ENCODE measurements at places on chromosomes 2 and 18. TPM values are rescaled to one million over a fixed set of nuclear protein-coding genes. Genes with fewer than 3 reads are reported as not detected.
A peak's percentile ranks its signal among the peaks of the same experiment; 100 is the strongest.

DNA sequence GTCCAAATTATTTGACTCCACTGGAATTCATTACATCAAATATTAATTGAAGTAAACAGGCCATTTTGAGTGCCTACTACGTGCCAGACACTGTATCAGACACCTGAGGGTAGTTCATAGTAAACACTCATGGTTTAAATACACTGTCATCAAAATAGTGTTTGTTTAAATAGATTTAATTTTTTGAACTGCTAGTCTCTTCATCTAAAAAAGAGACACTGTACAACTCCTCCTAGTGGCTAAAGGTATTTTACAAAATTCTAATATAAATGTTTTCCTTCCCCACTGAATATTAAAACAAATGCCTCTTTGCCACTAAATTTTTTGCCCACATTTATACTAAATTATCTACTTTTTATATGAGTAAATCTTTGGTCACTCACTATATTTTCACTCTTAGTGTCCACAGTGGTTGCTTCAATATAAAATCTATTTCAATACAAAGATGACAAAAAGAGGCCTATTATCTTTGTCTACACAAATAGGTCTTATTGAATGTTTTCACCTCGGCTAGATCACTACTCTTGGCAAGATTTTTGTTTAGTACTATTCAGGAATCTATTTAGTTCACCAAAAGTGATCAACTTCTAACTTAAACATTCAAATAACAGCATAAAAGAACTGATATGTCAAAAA, 122.1 kb downstream of the TMEM247 start:
- H3K36me3 ChIP-seq = no peaks in the 10 kb centered on the region
- no peaks in the 10 kb centered on the region for H3K27me3 ChIP-seq
- no peaks in the 10 kb centered on the region for H3K4me1 ChIP-seq
- no peak for DNase-seq

GRCh38 chr2:194514281-194514680, 1142.7 kb upstream of the SLC39A10 start:
- DNase-seq = no peak
- H3K27ac ChIP-seq = no peak overlapping the region
- no peaks in the 10 kb centered on the region for H3K4me1 ChIP-seq

DNA sequence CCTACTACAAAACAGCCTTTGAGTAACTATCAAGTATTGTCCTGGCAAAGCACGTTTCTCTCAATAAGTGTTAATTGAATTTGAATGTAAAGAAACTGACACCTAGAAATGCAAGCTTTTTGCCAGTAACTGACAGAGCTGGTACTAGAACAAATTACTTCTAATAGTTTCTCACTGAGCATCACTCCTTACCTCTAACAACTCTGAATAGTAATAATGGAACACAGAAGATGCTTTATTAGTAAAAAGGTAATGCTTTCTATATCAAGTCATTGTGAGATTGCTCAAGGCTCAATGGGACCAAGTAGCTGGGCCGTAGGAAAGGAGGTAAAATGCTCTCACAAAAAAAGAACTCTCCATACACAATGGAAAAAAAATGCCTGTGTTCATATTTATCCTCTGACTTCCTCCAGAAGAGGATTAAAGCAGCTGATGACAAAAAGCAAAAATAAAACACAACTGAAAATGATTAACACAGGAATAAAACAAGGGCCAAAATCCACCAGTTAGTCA, 11.8 kb downstream of the RASGRP3 start:
- H3K36me3 ChIP-seq = no peaks in the 10 kb centered on the region
- H3K27me3 ChIP-seq = no peaks in the 10 kb centered on the region
- no peak overlapping the region for H3K4me3 ChIP-seq

- DNase-seq = no peak
- H3K4me3 ChIP-seq = no peak overlapping the region
- H3K27me3 ChIP-seq = no peaks in the 10 kb centered on the region
- no peaks in the 10 kb centered on the region for H3K36me3 ChIP-seq
- H3K4me1 ChIP-seq = peaks cover 9% of the 10 kb centered on the region
- no peak overlapping the region for H3K27ac ChIP-seq
Measured at GRCh38 chr18:3234457-3234856, 13.1 kb upstream of the MYL12A start.

- peaks cover 10% of the 10 kb centered on the region for H3K4me1 ChIP-seq
- H3K36me3 ChIP-seq = no peaks in the 10 kb centered on the region
- no peak overlapping the region for H3K4me3 ChIP-seq
- DNase-seq = no peak
- H3K27me3 ChIP-seq = no peaks in the 10 kb centered on the region
Measured at GRCh38 chr2:189633392-189633811, 27.9 kb upstream of the ASNSD1 start.

- H3K27me3 ChIP-seq = no peaks in the 10 kb centered on the region
- H3K4me3 ChIP-seq = no peak overlapping the region
- DNase-seq = no peak
- no peak overlapping the region for H3K27ac ChIP-seq
Measured at GRCh38 chr2:177419274-177419673, 26.7 kb downstream of the AGPS start.

GRCh38 chr2:11128243-11128951, 26.9 kb upstream of the SLC66A3 start:
- H3K27ac ChIP-seq = no peak overlapping the region
- H3K36me3 ChIP-seq = no peaks in the 10 kb centered on the region
- no peak overlapping the region for H3K4me3 ChIP-seq
- H3K27me3 ChIP-seq = no peaks in the 10 kb centered on the region

- no peak for DNase-seq
- no peaks in the 10 kb centered on the region for H3K36me3 ChIP-seq
- no peak overlapping the region for H3K4me3 ChIP-seq
- H3K27ac ChIP-seq = no peak overlapping the region
- H3K27me3 ChIP-seq = no peaks in the 10 kb centered on the region
- no peaks in the 10 kb centered on the region for H3K4me1 ChIP-seq
Measured at GRCh38 chr2:136818839-136819238, 53.5 kb downstream of the THSD7B start.

DNA sequence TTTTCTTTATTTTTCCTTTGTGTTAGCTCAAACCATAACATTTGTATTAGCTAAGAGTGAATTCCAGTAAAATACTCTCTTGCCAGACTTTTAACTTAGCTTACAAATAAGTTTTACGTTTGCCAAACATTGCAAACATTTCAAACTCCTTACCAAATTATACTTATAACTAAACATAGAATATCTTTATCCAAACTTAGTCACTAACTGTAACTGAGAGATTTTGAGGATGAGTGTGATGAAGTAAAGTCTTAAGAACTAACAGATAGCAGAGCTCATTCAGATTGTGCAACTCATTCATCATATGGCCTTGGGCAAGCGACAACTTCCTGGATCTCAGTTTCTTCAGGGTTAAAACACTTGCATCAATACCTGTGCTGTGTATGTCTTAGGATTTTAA, 533.7 kb downstream of the TDRD15 start:
- H3K27me3 ChIP-seq = no peaks in the 10 kb centered on the region
- H3K4me1 ChIP-seq = no peaks in the 10 kb centered on the region
- H3K36me3 ChIP-seq = no peaks in the 10 kb centered on the region

GRCh38 chr2:170409164-170409535, 231.2 kb downstream of the MYO3B start:
- H3K4me1 ChIP-seq = peaks cover 10% of the 10 kb centered on the region
- H3K36me3 ChIP-seq = no peaks in the 10 kb centered on the region
- no peaks in the 10 kb centered on the region for H3K27me3 ChIP-seq
- peak; percentile 0 for DNase-seq
- no peak overlapping the region for H3K27ac ChIP-seq

DNA sequence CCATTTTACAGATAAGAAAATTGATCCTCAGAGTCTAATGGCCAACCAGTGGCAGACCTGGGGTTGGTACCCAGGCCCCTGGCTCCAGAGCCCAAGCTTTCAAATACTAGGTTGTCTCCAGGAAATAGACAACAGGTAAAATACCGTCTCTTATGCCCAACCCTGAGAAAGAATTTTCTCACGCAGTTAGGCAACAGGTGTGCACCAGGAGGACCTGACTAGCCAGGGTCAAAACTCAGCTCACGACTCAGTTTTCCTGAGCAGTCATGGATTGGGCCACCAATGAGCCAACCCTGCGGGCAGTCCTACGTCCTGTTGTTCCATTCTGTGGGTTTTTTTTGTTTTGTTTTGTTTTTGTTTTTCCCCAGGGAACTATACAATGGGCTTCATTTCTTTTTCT, 13.5 kb downstream of the TRIB2 start:
- H3K27ac ChIP-seq = no peak overlapping the region
- H3K4me3 ChIP-seq = no peak overlapping the region
- H3K4me1 ChIP-seq = peaks cover 79% of the 10 kb centered on the region
- no peak for DNase-seq

GRCh38 chr18:44958455-44958854, 277.8 kb downstream of the SETBP1 start:
- DNase-seq = no peak
- H3K36me3 ChIP-seq = no peaks in the 10 kb centered on the region
- H3K27ac ChIP-seq = no peak overlapping the region
- H3K4me1 ChIP-seq = no peaks in the 10 kb centered on the region

- no peaks in the 10 kb centered on the region for H3K27me3 ChIP-seq
- peaks cover 10% of the 10 kb centered on the region for H3K4me1 ChIP-seq
- no peak for DNase-seq
- no peak overlapping the region for H3K27ac ChIP-seq
- no peak overlapping the region for H3K4me3 ChIP-seq
Measured at GRCh38 chr2:25651066-25651465, 22.3 kb downstream of the DTNB start.

DNA sequence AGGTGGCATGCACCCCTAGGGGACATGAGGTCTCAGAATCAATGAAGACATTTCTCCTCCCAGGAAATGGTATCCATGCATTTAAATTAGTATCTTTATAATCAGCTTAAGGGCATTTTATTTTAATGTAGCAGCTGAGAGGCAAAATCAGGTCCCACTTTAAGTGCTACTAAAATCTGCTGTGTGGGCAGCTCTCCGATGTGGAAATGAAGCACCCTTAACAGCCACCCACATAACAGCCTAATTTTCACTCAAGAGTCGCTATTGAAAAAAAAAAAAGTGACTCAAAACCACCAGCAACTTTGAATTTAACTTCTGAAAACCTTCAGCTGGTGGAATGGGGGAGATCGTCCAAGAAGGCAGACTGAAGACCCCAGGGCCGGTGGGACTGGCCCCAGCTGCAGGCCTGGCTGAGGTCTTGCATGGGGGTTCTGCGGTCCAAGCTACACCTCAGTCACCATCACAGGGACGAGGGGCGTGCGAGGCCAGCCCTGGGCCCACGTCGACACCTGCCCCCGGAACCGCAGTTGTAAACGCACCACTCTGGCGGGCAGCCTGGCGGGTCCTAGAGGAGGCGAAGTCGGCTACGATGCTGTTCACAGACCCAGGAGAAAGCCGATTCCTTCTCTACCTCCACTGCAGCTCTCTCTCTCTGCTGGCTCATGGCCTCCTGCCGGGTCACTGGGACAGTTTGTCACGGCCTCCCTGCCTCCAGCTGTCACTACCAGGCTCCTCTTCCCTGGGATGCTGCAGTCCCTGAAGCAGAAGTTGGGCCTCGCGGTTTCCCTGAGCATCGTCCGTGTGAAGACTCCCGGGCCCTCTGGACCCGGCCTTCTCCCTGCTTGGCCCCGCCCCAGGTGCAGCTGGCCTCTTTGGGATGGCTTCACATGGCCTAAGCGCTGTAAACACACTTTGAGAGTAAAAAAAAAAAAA, 111.9 kb downstream of the KCNF1 start:
- no peak overlapping the region for H3K4me3 ChIP-seq
- H3K36me3 ChIP-seq = no peaks in the 10 kb centered on the region
- no peak for DNase-seq
- no peak overlapping the region for H3K27ac ChIP-seq

DNA sequence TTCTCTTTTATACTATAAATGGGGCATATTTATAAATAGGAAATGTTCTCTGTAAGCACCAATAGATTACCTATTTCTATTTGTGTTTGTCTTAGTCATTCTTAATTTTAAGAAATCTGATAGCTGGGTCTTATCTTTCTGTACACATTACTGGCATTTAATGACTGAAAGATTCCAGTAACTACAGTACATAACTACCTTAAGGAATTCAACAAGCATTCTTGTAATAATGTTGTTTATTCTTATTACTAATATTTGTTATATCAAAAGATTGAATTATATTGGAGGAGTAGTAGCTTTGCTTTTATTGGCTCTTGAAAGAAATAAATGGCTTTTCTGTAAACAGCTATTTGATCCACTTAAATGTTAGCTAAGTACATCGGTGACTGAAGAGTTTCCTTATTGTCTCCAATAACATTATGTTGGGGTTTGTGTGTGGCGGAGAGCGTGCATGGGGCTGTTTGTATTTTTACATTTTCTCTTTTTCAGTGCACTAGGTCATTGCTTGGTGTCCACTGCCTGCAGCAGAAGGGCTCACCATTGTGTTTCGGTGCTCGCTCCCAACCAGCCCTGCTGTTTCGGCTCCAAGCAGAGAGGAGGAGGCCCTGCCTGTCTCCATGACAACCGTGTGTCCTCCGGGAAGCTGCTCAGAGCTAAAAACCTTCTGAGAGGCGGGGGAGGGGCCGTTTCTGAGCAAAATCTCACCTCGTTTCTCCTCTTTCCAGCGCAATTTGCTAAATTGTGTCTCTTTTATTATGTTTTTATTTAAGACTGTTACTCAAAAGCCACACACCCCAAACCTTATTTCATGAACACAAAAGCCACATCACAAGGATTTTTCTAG, 112.5 kb upstream of the SLC38A11 start:
- H3K27ac ChIP-seq = no peak overlapping the region
- no peak for DNase-seq
- peaks cover 7% of the 10 kb centered on the region for H3K4me1 ChIP-seq

DNA sequence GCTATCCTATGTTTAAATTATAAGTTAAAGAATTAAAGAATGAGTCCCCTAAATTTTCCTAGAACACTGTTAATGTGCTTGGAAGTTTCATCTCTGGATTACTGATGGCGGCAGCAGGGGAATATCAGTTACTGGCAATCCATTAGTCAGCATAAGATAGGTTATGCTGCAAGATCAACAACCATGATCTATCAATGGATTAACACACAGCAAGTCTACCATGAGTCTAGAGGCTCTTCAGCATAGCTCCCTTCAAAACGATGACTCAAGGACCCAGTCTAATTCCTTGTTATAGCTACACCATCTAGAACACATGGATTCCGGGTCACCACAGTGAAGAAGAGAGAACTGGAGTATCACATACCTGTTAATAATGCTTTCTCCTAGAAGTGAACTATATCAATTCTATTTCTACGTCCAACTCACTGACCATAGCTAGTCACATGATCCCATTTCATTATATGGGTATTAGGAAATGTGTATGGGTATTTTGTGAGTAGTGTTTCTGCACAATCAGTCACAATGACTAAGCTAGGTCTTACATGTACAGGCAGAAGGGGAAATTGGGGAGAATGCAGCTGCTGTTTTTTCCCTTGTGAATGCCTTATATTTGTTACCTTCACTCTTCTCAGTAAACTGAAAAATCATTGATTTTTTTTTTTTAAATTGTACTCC, 108.3 kb upstream of the MAPRE2 start:
- H3K36me3 ChIP-seq = no peaks in the 10 kb centered on the region
- no peaks in the 10 kb centered on the region for H3K4me1 ChIP-seq

POLR1A gene
- 12.4 TPM for total RNA-seq

FSHR gene
- not detected for total RNA-seq

HTR2B gene
- not detected for total RNA-seq

TGFA gene
- total RNA-seq = 15.8 TPM

THUMPD2 gene
- total RNA-seq = 11.4 TPM

ADRA2B gene
- total RNA-seq = 1.2 TPM

HOXD8 gene
- 4.6 TPM for total RNA-seq

RESP18 gene
- total RNA-seq = not detected

KCNJ3 gene
- total RNA-seq = not detected

EGR4 gene
- total RNA-seq = 0.26 TPM

MC5R gene
- not detected for total RNA-seq

LYG1 gene
- total RNA-seq = not detected

WNT10A gene
- total RNA-seq = 9.9 TPM

TMEM37 gene
- 3.1 TPM for total RNA-seq

Measured in esophagus squamous epithelium (tissue), 5 donors.